ENCODE measurements at places on chromosomes 2 and 18.

GRCh38 chr18:43581936-43582519 lies 304.7 kb upstream of the SYT4 start:
- DNase-seq = no peak

- no peak for DNase-seq
Observed at GRCh38 chr2:207073412-207073800, 92.3 kb downstream of the KLF7 start.

- no peak for DNase-seq
Observed at GRCh38 chr2:241465543-241465942, 42.8 kb downstream of the STK25 start.

DNA sequence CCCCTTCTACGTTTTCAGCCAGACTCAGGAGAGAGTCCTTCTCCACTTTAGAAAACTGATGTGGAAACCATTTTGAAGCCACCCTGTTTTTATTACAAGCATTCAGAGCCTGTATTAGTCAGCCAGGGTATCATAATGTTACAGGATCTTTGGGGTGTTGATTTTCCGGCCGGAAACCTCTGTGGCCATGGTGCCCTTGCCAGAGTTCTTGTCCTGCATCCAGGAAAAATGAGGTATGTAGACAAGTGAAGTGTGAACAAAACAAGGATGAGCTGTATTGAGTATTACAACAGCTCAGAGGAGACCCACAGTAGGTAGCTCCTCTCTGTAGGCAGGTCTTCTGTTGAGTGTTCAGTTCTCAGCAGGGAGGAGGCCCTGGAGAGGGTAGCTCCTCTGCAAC lies 241.0 kb upstream of the COPS8 start:
- DNase-seq = no peak

- no peak for DNase-seq
Observed at GRCh38 chr2:237688081-237688480, 60.7 kb downstream of the LRRFIP1 start.
